GM23338 (cell line): ENCODE measurements at places on chromosomes 2 and 18. TPM values are rescaled to one million over a fixed set of nuclear protein-coding genes. Genes with fewer than 3 reads are reported as not detected.

The UCN gene
- total RNA-seq: 0.59 TPM in 1 of 2 replicates, not detected in the other

The COX5B gene
- total RNA-seq: 260 and 305 TPM in 2 replicates

DNA sequence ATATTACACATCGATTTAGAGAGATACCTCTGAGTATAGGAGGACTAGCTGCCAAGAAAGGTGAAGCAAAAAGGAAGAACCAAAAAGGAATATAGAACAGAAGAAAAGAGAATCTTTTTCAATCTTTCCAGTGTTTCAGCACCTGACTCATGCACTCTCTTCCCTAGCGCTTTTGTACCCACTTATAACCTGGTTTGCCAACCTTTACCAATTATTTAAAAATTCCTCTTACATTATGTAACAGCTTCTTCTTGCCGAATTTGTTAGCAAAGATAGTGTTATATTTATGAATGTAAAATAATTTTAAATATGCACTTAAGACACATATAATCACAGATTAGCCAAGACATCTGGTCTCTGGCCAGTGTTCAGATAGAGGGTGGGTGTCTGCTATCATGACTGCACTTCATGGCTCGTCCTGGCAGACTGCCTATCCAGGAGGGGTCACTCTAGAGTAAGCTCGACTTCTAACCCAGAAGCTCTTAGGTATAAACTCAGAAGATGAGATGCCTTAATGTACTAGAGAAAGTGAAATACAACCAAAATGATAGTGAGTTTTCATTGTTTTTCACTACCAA is 122.9 kb downstream of the ATAD2B start:
- no peak overlapping the region for H3K27ac ChIP-seq
- no peaks in the 10 kb centered on the region; the same call in 1 of the 2 replicates for H3K36me3 ChIP-seq
- no peaks in the 10 kb centered on the region for H3K4me1 ChIP-seq
- H3K4me3 ChIP-seq: no peak overlapping the region
- peak; percentile 68 for DNase-seq

DNA sequence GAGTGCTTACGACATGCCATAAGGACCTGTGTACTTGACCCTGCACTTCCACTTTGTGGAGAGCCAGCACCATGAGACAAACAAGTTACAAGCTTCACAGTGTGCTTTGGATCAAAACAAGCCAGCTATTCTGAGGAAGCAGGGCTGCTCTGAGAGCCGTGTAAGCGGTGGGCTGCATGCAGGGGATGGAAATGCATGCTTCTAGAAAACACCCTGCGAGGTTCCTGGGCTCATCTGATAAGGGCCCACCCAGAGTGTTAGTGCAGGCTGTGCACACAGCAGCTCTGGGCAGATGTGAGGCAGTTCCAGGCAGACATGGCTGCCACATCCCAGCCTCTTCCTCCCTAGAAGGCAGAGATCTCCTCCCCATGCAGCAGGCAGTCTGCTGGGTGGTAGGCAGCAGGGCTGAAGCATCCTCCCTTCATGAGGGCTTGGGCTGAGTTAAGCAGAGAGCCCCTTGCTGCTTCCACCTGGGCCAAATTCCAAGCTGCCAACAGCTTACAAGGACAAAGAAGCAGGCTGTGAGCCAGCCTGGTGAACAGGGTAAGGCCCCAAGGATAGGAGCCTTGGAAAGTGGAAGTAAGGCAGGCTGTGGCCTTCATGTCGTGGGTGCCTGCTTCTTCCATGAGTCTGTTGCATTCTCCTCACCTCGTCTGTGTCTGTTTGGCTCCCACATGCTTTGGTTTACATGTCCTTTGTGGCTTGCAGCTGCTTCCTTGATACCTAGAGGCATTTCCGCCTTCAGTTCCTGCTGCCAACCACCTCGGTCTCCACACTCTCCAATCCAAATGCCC is 7.7 kb downstream of the PSD4 start:
- H3K36me3 ChIP-seq: no peaks in the 10 kb centered on the region
- H3K27ac ChIP-seq: no peak overlapping the region
- H3K4me3 ChIP-seq: no peak overlapping the region

- no peaks in the 10 kb centered on the region; the same call in 1 of the 2 replicates for H3K4me1 ChIP-seq
- peak; percentile 54 for DNase-seq
- no peak overlapping the region for H3K27ac ChIP-seq
- H3K36me3 ChIP-seq: no peaks in the 10 kb centered on the region
- H3K4me3 ChIP-seq: no peak overlapping the region
Observed at GRCh38 chr2:120310136-120310535, 35.8 kb upstream of the INHBB start.

DNA sequence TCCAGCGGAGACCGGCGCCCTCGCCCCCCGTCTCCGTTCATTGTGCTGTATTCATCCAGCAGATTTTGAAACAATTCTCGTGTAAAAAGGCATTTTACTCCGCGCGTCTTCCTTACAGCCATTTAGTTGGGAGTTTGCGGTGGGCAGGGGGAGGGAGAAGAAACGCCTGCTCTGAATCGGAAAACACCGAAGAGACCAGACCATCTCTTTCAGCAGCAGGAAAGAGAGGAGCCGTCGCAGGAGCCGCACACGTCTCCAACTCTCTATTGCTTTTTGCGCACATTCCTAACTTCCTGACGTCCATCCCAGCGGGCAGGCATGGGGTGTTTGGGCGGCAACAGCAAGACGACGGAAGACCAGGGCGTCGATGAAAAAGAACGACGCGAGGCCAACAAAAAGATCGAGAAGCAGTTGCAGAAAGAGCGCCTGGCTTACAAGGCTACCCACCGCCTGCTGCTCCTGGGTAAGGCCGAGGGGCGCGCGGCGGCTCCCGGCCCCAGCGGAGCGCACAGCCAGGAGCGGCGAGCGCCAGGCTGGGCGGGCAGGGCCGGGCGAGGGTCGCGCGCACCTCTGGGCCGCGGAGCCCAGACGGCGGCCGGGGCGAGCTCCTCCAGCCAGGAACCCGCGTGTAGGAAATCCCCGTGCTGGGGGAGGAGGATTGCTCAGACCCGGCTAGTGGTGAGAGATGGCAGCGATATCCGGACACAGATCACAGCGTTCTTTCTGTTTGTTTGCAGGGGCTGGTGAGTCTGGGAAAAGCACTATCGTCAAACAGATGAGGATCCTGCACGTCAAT is 63.2 kb downstream of the GNAL start:
- DNase-seq: peak; percentile 75
- H3K27me3 ChIP-seq: peaks cover 42% of the 10 kb centered on the region
- no peaks in the 10 kb centered on the region; the same call in 1 of the 2 replicates for H3K36me3 ChIP-seq
- peak overlapping the region; percentile 73 for H3K4me3 ChIP-seq

- H3K27me3 ChIP-seq: no peaks in the 10 kb centered on the region
- no peaks in the 10 kb centered on the region for H3K4me1 ChIP-seq
- DNase-seq: no peak
Observed at GRCh38 chr2:198273660-198274059, 469.3 kb downstream of the PLCL1 start.

- H3K4me3 ChIP-seq: no peak overlapping the region
- no peaks in the 10 kb centered on the region for H3K27me3 ChIP-seq
- H3K27ac ChIP-seq: peak overlapping the region; percentile 68
- no peaks in the 10 kb centered on the region for H3K36me3 ChIP-seq
- DNase-seq: no peak
Observed at GRCh38 chr2:110770959-110771431, 38.6 kb downstream of the ACOXL start.

The SERPINB3 gene
- 0.59 TPM in 1 of 2 replicates, not detected in the other for total RNA-seq

The RAB6C gene
- total RNA-seq: not detected in 2 replicates

DNA sequence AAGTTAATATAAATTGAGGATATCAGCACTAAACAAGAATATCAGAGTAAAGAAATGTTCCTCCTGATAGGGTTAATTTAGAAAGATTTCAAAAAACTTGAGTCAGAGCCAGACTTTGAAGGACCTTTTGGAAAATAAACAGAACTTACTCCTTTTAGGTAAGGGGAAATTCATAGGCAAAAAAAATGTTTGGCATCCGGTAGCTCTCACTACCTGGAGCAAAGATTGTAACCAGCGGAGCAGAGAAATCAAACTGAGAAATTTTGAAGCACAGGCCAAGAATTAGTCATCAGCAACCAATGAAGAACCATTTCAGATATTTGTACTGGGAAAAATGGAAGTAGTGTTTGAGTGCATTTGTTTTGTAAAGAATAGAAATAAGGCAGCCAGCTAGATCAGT is 113.0 kb downstream of the ICA1L start:
- no peak overlapping the region for H3K27ac ChIP-seq
- no peaks in the 10 kb centered on the region for H3K27me3 ChIP-seq
- peaks cover 20% of the 10 kb centered on the region for H3K36me3 ChIP-seq
- H3K4me3 ChIP-seq: no peak overlapping the region

- no peaks in the 10 kb centered on the region for H3K27me3 ChIP-seq
- DNase-seq: no peak
- H3K36me3 ChIP-seq: no peaks in the 10 kb centered on the region
- no peak overlapping the region for H3K27ac ChIP-seq
Observed at GRCh38 chr2:41000906-41001305, 549.0 kb upstream of the SLC8A1 start.

DNA sequence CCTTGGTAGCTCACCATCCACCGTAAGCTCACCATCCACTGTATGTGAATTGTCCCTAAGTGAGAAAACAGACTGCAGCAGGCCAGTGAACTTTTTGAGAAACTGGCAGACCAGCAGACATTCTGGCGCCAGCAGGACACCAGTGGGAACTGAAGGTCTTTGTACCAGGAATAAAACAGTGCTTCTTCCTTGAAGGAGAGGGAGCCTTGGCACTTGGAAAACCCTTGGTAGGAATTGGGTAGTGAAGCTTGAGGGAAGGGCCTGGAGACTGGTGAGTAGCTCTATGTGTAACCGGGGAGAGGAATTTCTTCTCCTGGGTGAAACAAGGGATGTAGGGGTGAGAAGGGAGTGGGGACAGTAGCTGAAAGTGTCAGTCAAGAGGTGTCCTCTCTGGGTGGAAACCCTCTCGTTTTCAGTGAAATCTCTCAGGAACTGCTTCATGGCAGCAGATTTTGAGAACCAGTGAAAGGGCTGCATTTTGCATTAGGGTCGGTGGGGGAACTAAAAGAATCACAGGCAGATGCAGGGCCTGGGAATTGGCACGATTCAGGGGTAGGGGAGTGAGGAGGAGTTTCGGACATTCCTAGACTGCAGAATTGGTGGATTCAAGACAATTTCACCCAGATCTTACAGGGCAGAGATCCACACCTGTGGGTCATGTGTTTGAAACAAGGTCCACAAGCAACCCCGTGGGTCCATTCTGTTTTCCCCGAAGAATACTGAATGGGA is 131.5 kb upstream of the DLX2 start:
- no peaks in the 10 kb centered on the region for H3K36me3 ChIP-seq
- H3K27me3 ChIP-seq: peaks cover 49% of the 10 kb centered on the region
- peak overlapping the region; percentile 54 for H3K4me3 ChIP-seq
- H3K27ac ChIP-seq: no peak overlapping the region
- peaks cover 29% of the 10 kb centered on the region for H3K4me1 ChIP-seq
- DNase-seq: no peak

- H3K27ac ChIP-seq: no peak overlapping the region
- H3K4me1 ChIP-seq: peaks cover 11% of the 10 kb centered on the region
- no peaks in the 10 kb centered on the region for H3K36me3 ChIP-seq
- H3K4me3 ChIP-seq: no peak overlapping the region
- H3K27me3 ChIP-seq: no peaks in the 10 kb centered on the region
- DNase-seq: peak; percentile 82
Observed at GRCh38 chr2:157497638-157498314, 53.9 kb upstream of the CYTIP start.

DNA sequence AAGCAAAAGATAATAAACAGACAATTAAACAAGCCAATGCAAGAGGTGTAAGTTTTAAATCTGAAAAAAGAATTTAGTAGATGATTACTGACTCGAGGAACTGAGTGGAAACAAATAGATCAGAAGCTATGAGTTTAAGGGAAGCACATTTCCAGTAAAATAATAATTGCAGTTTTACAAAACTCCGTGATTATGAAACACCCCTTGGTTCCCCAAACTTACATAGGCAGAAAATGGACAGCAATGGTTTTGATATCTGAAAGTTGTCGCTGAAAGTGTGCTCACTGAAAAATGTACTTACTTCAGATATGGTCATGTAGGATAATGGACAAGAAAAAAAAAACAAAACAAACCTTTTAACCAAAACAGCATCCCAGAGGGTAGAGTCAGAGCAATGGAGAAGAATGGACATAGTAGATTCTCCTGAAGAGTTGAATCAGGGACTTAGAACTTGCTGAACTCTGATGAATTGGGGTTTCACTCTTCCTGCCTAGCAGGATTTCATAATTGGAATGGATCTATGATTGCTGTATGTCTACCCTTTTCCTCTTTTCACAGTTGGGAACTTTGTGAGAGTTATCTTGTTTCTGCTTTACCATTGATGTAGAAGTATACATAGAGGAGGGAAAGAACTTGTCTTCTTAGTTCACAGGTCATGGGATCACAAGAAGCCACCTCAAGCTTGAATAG is 305.6 kb upstream of the ZEB2 start:
- no peaks in the 10 kb centered on the region for H3K36me3 ChIP-seq
- H3K4me1 ChIP-seq: no peaks in the 10 kb centered on the region
- H3K27me3 ChIP-seq: no peaks in the 10 kb centered on the region
- no peak overlapping the region for H3K4me3 ChIP-seq
- H3K27ac ChIP-seq: no peak overlapping the region
- no peak for DNase-seq

- no peak for DNase-seq
- no peaks in the 10 kb centered on the region for H3K27me3 ChIP-seq
- no peak overlapping the region for H3K4me3 ChIP-seq
Observed at GRCh38 chr2:233124421-233125080, 64.4 kb downstream of the INPP5D start.

The FHOD3 gene
- 7.1 and 8.7 TPM in 2 replicates for total RNA-seq

DNA sequence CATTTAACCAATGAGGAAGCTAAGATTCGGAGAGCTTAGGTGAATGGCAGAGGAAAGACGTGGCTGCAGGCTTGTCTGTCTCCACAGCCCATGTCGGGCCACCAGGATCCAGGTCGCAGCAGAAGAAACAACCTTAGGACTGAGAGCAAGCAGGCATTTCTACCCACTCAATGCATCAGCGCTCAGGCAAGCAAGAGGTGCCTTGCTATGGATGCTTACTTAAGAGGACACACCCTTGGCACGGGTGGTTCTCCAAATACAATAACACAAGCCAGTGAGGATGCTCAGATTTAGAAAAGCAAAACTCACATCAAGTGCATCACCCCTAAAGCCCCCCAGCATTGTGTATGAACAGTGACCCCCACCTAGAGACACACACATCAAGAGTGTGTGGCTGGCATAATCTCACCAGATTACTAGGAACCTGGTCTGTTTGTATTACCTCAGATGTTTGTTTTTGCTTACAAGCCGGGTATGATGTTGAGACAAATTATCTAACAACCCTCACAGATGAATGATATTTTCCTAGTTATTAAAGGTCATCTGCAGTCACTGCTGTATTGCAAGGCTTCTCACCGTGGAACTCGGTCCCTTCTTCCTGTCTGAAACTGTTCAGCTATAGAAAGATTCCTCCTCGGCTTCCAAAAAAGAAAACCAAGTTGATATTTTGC is 34.2 kb upstream of the NPAS2 start:
- H3K4me3 ChIP-seq: no peak overlapping the region
- no peak for DNase-seq
- H3K36me3 ChIP-seq: no peaks in the 10 kb centered on the region
- no peak overlapping the region for H3K27ac ChIP-seq
- H3K27me3 ChIP-seq: no peaks in the 10 kb centered on the region

DNA sequence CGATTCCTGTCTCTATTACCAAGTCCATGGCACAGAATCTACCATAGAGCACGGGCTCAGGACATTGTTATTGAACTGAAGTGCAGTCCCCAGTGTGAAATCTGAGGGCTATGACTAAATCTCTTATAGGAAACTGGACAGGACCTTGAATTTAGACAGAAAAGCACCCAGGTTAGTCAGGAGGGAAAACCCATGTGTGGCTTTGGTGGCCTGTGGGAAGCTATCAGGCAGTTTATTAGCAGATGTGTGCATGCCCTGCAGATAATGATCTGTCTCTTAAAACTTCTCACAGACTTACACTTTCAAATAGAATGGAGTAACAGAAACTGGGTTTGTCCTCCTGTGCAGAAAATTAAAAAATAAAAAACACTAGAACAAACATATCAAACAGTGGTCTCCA is 610.0 kb upstream of the RAB6C start:
- no peak overlapping the region for H3K27ac ChIP-seq
- DNase-seq: no peak
- no peak overlapping the region for H3K4me3 ChIP-seq
- no peaks in the 10 kb centered on the region for H3K27me3 ChIP-seq
- no peaks in the 10 kb centered on the region for H3K36me3 ChIP-seq
